ENCODE measurements at places on chromosomes 5 and 9.

- no peak for DNase-seq
Measured at GRCh38 chr5:156913719-156914370, 49.2 kb downstream of the TIMD4 start.

DNA sequence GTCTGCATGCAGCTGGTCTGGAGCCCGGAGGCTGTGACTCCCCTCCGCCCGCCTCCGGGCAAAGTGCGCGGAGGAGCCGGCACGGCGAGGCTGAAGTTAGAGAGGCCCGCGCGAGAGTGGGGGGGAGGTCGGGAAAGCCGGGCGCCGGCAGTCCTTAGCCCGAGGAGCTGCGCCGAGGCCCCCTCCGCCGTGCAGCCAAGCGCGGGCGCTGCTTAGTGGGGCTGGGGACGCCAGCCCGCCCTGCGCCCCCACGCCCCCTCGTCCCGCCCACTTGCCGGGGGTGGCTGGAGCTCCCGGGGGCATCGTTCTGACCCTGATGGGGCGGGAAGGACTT is 403 bp downstream of the NINJ1 start:
- DNase-seq = peak; percentile 80

DNA sequence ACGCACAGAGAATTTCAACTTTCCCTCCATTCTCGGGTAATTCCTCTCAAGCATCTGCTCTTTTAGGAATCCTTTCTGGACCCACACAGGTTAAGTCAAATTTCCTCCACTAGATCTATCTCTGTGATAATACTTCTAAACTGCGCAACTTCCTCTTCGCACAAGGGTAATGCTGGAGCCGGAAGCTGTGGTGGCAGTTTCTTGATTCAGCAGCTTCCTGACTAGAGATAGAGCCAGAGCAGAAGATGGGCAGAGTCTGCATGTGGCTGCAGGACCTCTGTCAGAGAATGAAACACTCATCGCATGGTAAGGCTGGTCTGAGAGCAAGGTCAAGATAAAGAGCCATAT is 11.1 kb upstream of the CDC42SE2 start:
- no peak for DNase-seq

DNA sequence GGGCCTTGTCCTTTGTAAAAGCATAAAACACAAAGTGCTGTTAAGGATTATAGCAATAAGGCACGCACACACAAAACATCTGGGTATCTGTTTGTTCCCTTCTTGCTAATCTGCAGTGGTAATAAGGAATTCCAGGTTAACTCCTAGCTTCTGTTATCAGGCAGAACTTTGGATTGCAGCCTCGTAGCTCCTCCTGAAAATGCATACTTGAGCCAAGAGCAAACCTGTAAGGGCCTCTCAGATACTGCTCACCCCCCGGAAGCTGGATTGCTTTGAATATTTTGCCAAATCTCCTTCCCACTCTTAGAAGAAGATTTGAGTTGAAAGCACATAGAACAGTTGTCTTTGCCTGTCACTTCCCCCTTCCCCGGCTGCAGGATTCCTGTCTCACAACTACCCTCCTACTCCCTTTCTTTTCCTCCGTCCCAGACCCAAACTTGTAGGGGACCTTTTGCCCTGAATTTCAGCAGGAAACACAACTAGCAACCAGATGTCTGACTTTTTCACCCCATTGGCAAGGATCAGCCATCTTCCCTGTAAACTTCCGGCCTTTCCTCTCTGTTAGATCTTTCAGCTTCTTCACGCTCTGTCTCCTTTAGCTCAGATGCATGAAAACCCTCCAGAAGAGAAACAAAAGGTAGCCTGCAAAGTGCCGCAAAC is 28.2 kb upstream of the SMAD5 start:
- no peak for DNase-seq

DNA sequence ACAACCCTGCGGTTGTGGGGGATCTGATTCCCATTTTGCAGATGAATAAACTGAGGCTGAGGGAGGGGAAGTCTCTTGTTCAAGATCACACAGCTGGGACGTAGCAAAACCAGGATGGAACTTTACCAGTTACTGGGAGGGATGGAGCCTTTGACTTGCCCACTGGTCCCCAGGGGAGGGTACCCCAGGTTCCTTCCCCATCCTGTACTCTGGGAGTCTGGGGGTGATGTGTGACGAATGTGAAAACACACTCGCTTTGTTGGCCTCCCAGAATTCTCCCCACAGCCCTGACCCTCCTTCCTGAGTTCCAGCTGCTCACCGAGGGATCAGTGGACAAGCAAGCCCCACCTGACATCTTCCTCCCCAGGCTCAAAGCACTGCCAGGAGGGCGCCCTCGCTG is 135.1 kb downstream of the NSG2 start:
- no peak for DNase-seq
